ENCODE measurements at places on chromosomes 11 and 22. TPM values are rescaled to one million over a fixed set of nuclear protein-coding genes. Genes with fewer than 3 reads are reported as not detected.

- H3K4me1 ChIP-seq = no peaks in the 10 kb centered on the region
- no peaks in the 10 kb centered on the region for H3K36me3 ChIP-seq
- no peak for DNase-seq
- no peaks in the 10 kb centered on the region for H3K27me3 ChIP-seq
- no peak overlapping the region for H3K4me3 ChIP-seq
- H3K27ac ChIP-seq = no peak overlapping the region
These were observed 32.3 kb downstream of the ELF5 start for GRCh38 chr11:34481307-34481706.

Gene ARHGEF17
- 193 TPM for total RNA-seq

DNA sequence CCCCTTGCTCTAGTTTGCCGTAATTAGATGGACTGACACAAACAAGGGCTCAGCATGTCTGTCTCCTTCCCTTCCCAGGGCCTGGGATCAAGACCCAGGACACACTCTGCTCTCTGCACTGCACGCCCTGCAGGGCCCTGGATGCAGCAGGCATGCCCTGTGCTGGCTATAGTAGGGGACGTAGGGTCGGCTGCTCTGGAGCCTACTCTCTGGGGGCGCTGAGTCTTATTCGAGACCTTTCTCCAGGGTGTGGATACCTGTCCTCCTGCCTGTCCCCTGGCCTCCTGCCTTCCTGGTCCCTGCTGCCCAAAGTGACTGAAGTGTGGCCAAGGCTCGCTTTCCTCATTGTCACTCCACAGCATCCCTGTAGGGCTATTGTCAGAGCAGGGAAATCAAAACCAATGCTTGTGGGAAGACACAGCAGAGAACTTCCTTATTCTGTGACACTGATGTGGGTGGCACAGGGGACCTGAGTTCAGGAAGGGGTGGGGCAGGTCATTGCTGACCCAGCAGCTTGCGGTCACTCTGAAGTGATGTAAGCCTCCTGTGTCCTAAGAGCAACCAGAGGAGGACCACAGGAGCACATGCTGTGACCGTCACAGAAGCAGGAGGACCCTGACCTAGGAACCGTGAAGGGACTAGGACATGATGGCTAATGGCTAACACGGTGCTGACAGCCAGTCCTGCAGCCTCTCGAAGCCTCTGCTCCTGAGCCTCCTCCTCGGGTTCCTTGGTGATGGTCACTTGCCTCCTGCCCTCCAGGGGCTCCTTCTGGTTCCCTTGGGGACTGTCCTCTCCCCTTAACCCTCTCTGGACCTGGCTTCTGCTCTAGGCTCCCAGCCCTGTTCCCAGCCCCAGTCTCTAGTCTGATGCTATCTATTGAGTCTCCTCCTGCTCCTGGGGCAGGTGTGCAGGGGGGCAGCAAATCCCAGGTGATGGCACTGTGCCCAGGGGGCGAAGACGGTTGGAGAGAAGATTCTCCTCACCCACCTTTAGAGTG is 10.3 kb downstream of the APOBEC3A start:
- H3K36me3 ChIP-seq = no peaks in the 10 kb centered on the region
- no peaks in the 10 kb centered on the region for H3K4me1 ChIP-seq
- no peak overlapping the region for H3K4me3 ChIP-seq
- no peak overlapping the region for H3K27ac ChIP-seq
- no peak for DNase-seq

DNA sequence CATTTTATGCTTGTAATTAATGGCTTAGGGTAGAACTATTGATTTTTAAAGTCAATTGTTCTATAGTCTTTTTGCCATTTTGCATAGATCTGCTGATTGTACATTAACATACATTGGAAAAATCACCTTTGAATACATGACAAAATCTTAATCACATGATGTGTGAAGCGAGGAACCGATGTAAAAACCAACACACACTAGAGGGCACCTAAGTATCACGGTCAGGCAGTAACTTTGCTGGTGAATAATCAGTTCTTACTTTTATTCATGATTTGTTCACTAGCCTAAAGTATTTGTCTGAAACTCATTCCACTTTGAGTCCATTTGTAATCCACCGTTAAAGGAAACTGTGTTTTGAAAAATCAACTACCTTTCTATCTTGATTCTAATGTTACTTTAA is 28.2 kb downstream of the JHY start:
- H3K4me3 ChIP-seq = no peak overlapping the region
- no peaks in the 10 kb centered on the region for H3K4me1 ChIP-seq
- no peaks in the 10 kb centered on the region for H3K27me3 ChIP-seq
- DNase-seq = no peak

GRCh38 chr11:2660357-2660939 is 39.3 kb downstream of the KCNQ1OT1 start:
- H3K36me3 ChIP-seq = no peaks in the 10 kb centered on the region
- no peaks in the 10 kb centered on the region for H3K4me1 ChIP-seq
- no peaks in the 10 kb centered on the region for H3K27me3 ChIP-seq
- no peak overlapping the region for H3K27ac ChIP-seq
- H3K4me3 ChIP-seq = no peak overlapping the region

DNA sequence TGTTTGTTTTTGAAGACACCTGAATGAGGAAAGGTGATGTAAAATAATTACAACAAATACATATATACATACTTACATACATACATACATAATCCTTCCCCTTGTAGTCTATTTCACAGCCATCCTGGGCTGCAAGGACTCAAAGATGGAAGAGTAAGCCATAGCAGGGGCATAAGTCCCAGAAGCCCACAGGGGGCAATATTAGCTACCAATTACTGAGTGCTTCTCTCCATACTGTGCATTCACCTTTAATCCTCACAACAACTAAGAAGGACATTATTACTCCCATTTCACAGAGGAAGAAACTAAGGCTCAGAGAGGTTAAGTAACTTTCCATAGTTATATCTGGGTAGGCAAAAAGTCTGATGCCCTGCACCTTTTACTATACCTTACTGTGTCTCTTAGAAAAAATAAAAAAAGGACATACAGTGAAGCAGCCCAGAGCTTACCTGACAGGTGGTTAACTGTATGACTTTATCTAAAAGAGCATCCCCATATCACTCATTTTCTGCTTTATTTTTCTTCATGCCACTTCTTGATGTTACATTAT is 2.7 kb downstream of the SERGEF start:
- H3K36me3 ChIP-seq = peaks cover 11% of the 10 kb centered on the region
- no peak overlapping the region for H3K27ac ChIP-seq
- no peaks in the 10 kb centered on the region for H3K27me3 ChIP-seq
- H3K4me1 ChIP-seq = no peaks in the 10 kb centered on the region
- no peak overlapping the region for H3K4me3 ChIP-seq

Gene DAGLA
- 5.3 TPM for total RNA-seq

GRCh38 chr22:50613291-50613981 is 12.8 kb downstream of the MAPK8IP2 start:
- DNase-seq = no peak
- no peak overlapping the region for H3K4me3 ChIP-seq
- no peaks in the 10 kb centered on the region for H3K4me1 ChIP-seq
- no peak overlapping the region for H3K27ac ChIP-seq
- no peaks in the 10 kb centered on the region for H3K36me3 ChIP-seq

DNA sequence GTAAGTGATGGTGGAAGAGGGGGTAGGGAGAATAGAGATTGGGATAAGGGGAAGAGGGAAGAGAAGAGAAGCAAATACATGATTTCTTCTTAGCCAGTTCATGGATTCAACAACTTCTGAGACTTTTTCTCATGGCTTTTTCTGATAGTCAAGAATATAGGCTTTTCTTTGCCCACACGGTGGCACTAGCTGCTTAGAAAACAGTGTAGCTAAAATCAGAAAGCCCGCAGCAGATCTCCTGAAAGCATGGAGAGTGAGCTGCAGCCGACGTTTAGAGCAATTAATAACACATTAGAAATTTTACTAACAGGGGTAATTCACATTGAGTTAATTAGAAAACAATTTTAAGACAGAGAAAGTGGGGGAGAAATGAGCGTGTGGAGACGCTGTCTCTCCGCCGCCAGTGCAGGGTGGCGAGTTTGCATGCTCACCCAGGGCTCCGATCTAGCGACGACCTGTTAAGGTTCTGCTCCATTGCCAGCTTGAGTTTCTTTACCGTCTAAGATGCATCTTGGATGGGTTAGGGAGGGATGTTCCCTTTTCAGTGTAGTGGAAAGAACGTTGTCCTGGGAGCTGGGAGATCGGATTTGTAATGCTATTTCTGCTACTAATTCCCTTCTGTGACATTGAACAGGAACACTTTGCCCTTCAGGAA is 3.3 kb upstream of the RAG1 start:
- H3K4me3 ChIP-seq = peak overlapping the region; percentile 27
- no peaks in the 10 kb centered on the region for H3K27me3 ChIP-seq
- no peaks in the 10 kb centered on the region for H3K4me1 ChIP-seq
- no peak for DNase-seq
- no peaks in the 10 kb centered on the region for H3K36me3 ChIP-seq
- no peak overlapping the region for H3K27ac ChIP-seq

Data from ascending aorta (tissue), 2 donors.